ENCODE measurements at places on chromosomes 7 and 10. TPM values are rescaled to one million over a fixed set of nuclear protein-coding genes. Genes with fewer than 3 reads are reported as not detected.

DNA sequence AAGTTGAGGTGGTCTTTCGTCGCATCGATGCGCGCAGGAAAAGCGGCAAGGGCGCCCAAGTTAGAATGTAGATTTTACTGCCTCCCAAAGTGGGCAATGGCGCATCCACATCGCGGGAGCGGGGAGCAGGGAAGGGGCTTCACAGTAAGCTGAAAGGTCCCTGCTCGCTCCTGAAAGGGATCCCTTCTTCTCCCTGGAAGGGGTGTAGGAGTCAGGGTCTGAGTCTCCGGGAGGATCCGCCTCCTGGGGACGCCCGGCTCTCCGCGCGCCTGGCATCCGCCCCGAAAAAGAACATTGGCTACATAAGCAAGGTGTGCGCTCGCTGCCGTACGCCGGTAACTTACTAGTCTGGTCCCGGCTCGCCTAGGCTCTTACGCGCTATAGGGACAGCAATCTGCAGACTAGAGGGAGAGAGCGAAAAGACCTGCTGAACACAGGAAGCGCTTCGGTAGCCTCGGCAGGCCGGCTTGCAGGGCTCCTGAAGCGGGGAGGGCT, 804 bp downstream of the UNC5B start:
- no peak for DNase-seq

The ACBD7 gene
- total RNA-seq, result not detected

GRCh38 chr7:128425850-128426249, 16.1 kb upstream of the IMPDH1 start:
- DNase-seq, result peak; percentile 86

DNA sequence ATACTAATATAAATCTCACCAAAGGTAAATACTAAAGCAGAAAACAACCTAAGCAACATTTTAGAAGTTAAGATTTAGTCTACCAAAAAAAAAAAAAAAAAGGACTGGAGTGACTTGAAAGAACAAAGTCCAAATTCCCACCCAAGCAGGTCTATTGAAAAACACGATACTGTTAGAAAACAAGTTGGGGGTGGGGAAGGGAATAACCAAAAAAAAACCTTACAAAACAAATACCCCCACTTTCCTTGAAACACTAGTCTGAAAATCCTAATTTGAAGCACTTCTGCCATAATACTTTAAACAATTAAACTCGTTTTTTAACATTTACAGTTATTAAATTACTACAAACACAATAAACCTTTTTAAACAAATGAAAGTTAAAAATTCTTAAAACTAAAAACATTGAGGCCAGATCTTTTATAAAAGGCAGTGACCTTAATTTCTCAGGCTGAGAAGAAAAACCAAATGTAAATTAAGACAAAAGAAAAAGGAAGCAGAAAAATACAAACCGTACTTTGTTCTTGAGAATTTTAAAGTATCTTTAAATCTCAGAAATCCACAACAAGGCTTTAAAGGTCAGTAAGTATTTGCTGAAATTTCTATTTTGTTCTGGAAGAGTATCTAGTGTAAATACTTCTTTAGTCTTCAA, 135.1 kb downstream of the NRBF2 start:
- no peak for DNase-seq

DNA sequence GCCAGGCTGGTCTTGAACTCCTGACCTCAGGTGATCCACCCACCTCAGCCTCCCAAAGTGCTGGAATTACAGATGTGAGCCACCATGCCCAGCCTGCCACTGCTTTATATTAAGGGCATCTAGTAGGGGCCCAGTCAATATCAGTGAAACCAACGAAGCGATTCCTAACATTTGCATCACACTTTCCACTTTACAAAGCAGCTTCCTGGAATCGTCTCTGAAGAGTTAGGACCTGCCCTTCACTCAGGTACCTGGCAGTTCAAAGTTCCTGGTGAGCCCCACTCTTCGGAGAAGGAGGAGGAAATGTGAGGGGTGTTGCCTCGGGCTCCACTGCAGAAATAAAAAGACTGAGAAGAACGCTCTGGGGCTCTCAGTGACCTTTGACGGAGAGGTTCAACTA, 31.1 kb upstream of the EZH2 start:
- DNase-seq, result no peak

GRCh38 chr10:113947184-113948041, 93.0 kb downstream of the NHLRC2 start:
- no peak for DNase-seq

DNA sequence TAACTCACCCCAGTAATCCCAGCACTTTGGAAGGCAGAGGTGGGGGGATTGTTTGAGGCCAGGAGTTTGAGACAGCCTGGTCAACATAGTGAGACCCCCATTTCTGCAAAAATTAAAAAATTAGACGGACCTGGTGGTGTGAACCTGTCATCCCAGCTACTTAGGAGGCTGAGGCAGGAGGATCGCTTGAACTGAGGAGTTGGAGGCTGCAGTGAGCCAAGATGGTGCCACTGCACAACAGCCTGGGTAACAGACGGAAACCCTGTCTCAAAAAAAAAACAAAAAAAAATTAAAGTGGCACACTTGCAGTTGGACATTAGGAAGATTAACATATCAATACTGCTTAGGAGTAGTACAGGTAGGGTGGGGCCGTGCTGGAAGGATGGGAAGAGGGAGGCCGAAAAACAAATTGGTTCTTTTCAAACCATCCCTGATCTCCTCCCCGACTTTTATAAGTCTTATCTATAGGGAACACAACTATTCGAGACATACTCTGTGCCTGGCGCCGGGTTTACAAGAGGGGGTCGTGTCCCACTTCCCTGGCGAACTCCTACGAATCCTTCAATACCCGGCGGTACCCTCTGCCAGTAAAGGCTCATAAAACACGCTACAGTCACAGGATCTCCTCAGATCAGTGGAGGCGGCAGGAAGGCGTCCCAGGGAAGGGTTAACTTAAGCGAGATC, 628 bp downstream of the TAF6 start:
- DNase-seq, result no peak

DNA sequence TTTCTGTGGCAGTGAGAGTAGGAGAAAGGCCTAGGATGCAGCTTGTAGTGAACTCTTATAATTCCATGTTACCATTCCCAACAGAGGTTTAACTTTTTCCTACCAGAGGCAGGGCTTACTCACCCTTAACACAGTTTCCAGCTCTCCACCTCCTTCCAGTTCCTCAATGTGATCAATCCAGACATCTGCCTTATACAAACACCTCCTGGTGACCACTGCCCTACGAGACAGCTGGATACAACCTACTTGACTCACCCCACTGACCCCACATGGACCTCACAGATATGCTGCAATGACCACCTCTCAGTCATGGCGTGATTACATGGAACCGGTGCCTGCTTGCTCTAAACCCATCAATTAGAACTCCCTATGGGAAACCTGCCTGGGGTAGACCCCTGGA, 326.5 kb downstream of the TNS3 start:
- DNase-seq, result no peak

Measured in cardiac septum (tissue), 1 donor.